ENCODE measurements at places on chromosomes 2 and 18. TPM values are rescaled to one million over a fixed set of nuclear protein-coding genes. Genes with fewer than 3 reads are reported as not detected.

ZSWIM2 gene
- not detected for total RNA-seq

SPEG gene
- total RNA-seq: 6.1 TPM

GALNT3 gene
- total RNA-seq: 3.6 TPM

C1QL2 gene
- not detected for total RNA-seq

TMEM247 gene
- total RNA-seq: not detected

DNA sequence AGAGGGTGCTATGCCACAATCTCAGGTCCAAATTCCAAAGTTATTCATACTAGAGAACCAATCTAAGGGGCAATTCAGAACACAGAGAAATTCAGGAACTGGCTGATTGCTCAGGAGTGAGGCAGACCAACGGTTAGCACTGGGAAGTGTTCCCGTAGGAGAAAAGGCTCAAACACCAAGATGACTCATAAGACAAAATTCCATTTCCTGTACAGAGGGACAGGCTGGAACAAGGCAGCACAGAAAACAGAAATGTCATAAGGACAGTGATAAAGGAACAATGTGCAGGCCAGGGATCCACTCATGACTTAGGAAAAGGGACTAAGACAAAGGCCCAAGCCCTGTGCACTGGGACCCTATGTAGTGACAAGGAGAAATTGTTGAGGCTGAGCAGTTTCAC, 54.2 kb downstream of the PDE1A start:
- DNase-seq: no peak

DNA sequence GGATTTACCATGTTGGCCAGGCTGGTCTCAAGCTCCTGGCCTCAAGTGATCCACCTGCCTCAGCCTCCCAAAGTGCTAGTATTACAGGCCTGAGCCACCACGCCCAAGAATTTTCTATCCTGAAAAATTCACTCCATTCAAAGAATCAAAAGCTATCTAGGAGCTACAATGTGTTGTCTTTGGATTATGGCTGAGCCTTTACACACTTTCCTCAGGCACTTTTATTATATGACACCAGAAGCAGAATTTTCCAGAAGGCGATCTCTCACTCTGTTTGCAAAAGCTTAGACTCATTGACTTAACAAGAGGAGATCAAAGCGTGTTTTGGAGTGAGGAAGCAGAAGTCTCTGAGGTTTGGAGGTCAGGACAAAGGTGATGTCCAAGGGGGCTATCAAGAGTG, 3.6 kb downstream of the FAM124B start:
- DNase-seq: no peak

GRCh38 chr2:30275256-30275655, 43.9 kb downstream of the LBH start:
- no peak for DNase-seq

- no peak for DNase-seq
These were observed 229.2 kb downstream of the LDLRAD4 start for GRCh38 chr18:13447621-13448334.

DNA sequence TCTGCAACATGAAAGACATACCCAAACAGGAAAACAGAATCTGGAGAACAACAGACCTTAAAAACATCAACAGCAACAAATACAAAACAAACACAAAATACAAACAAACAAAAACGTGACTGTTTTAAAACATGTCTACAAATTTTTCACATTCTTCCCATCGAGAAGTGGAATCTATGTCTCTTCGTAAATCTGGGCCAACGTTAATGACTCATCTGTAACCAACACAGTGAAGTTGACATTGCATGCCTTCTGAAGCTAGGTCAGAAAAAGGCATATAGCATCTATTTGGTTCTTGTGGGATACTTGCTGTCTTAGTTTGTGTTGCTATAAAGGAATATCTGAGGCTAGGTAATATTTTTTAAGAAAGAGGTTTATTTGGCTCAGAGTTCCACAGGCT, 269.0 kb upstream of the FBXO11 start:
- DNase-seq: no peak

- DNase-seq: no peak
These were observed 1014.3 kb downstream of the CBLN2 start for GRCh38 chr18:71529703-71530303.

GRCh38 chr2:66024391-66024790, 410.5 kb upstream of the MEIS1 start:
- DNase-seq: no peak

DNA sequence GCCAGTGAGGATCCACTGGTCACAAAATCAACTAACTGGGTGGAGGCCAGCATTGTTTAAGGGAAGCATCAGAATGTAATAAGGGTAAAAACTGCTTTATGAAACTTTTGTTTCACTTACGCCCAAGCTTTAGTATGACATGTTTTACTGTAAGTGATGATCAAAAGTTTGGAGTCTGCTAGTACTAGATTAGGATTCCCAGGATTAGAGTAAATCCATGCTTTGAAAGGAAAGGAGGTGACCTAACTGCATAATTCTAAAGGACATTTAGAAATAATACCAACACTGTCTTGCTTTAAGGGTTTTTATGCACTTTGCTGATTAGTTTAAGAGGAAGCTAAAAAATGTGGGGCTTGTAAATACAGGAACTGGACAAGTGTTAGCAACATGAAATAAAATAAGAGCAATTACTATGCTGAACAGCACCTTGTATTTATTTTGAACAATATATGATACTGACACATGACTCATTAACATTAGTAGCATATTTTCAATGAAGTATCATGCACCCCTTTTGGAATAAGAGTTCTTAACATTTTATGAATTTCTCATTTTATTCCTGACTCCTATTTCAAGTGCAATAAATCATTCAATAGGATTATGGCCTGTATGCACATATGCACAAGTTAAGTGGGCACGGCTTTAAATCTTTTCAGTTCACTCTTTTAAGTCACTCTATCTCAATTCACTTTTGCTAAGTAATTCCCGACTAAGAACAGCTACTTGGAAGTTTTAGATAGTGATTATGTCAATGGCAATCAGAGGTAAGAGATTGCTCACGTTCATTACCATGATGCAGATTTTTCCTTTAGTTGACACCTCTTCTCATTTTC, 62.5 kb downstream of the STK39 start:
- DNase-seq: no peak

DNA sequence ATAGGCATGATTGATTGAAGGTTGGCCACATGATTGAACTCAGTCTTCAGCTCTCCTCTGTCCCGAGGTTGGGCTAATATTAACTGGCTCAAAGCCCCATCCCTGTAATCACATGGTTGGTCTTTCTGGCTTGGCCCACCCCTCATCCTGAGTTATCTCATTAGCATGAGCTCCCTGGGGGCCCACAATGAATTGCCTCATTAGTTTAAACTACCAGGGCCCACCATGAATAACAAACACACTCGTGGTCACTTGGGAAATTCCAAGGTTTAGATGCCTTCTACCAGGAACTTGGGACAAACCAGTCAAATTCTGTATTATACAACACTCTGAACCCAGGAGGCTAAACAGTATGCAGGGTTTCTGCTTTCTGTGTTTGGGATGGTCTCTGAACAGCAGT, 121.7 kb upstream of the B3GNT2 start:
- DNase-seq: no peak

DNA sequence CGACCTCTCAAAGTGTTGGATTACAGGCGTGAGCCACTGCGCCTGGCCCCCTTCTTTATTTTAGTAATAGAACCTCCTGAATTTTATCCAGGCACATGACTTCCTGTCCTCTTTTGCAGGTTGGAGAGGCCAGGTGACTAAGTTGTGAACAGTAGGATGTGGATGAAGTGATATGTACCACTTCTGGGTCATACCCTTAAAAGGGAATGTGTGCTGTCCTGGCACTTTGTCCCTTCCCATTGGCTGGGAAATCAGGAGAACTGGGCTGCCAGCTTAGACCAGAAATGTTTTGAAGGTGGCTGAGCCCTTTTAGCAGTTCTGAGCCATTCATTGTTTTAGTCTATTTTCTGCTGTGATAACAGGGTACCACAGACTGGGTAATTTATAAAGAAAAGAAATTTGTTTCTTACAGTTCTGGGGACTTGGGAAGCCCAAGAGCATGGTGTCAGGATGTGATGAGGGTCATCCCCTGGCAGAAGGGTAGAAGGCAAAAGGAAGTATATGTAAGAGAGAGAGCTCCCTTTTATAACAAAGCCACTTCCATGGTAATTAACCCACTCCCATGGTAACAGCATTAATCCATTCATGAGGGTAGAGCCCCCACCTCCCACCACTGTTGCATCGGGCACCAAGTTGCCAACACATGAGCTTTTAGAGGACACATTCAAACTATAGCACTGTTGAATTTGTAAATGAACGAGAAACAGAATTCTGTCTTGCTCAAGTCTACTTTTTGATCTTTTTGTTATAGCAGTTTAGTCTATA, 79.1 kb downstream of the TTC27 start:
- DNase-seq: no peak

GRCh38 chr2:47225061-47225783, 70.1 kb upstream of the STPG4 start:
- no peak for DNase-seq

GRCh38 chr2:239110595-239111048, 262.7 kb downstream of the TWIST2 start:
- no peak for DNase-seq

DNA sequence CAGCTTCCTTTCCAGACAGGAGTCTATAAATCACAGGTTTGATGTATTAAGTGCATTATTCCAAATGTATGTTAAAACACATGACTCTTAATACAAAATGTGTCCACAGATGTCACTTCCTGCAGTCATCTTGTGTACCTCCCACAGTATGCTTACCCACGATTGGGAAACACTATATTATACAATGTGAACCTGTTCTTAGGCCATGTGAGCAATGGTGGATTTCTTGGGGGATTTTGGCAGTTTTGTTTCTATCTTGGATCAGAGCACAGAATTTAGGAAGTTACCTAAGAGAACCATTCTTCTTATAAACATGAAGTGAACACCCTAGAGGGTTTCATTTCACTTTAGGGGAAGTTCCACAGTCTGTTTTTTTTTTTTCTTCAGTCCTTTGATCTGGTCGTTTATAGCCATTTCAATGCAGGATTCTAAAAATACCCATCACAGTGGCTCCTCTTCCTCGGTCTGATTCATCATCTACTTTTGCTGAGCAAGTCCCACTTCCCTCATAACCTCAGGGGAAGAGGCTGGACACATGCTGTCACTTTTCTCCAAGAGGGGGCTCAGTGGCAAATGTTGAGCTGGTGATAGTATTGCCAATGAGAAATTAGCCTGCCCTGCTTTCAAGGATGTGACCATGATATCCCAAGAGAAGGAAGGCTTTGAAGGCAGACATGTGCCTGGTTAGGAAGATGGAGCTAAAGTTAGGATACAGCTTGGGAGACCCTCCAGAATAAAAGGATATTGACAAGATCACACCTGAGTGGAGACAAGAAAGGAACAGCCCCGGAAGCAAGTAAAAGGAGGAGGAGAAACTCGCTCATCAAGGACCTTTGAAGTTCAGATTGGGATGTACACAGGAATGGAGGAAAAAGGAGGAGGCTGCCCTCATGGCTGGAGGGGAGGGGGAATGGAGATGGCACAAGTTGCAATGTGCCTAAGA, 22.6 kb downstream of the PLEK start:
- DNase-seq: no peak

DNA sequence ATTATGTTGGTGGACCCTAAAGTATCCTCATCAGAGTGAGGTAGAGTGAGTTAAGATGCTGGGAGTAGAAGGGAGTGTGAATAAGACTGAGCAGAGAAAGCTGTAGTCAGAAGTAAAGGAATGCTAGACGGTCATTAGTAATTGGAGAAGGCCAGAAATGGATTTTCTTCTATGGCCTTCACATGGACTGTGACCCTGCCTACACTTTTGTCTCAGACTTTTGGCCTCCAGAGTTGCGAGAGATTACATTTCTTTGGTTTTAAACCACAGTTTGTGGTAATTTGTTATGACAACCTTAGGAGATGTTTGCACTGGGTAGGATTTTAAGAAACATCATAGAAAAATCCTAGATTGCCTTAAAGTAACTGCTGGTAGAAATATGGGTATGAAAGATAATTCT, 1267.7 kb upstream of the TMEFF2 start:
- no peak for DNase-seq

- DNase-seq: no peak
These were observed 348.2 kb downstream of the LRP1B start for GRCh38 chr2:141782574-141782973.
